ENCODE measurements at places on chromosomes 6 and 20.
A peak's percentile ranks its signal among the peaks of the same experiment; 100 is the strongest.

- no peak for DNase-seq
Observed at GRCh38 chr6:42101186-42101657, 41.2 kb downstream of the C6orf132 start.

GRCh38 chr6:107743311-107743710 is 80.8 kb downstream of the SCML4 start:
- DNase-seq = no peak

DNA sequence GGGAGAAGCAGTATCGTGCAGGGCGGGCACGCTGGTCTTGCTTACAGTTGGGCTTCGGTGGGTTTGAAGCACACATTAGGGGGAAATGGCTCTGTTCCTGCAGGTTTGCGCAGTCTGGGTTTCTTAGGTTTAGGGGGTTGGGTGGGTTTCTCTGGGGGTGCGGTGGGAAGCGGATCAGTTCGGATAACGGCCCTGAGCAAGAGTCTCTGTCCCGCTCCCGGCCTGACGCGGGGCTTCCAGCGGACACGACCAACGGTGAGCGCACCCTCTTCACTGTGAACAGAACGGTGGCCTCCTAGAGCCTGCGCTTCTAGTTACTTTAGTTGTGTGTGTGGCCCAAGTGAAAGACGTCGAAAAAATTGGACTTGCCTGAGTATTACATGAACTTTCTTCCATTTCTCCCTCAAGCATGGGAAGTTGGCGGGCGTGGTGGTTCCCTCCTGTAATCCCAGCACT is 635 bp upstream of the ELOVL2 start:
- no peak for DNase-seq

DNA sequence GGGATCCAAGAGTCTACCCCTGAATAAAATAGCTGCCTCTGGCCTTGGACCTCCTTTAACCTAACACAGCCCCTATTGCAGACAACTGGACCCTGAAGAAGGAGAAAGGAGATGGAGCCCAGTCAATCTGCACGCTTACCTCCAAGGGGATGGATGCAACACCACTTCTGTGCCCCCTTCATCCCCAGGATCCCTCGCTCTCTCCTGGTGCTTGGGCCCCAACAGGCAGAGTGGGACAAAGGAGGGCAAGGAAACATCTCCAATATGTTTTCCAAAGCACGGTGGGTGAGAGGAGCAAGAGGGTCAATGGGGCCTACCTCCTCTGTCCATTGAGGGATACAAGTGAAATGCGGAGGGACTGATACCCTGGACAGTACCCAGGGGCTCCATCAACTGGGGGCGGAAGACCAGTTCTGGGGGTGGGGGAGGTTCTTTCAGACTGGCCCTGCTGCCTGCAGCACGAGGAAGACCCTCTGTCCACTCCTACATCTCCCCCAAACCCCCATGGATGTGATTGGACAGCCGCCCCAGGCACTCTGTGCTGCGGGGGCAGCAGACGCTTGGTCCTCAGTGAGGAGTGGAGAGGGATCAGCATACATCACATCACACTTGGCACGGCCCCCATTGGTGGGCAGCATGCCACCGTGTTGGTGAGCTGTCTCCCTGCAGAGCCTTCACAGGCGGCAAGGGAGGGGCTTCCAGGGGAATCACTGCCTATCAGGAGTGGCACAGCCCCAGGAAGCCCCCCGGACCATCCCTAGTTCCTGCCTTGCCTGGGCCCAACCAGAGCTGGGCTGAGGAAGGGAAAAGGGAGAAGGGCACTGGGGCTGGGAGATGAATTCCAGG is 70.6 kb downstream of the MRPL14 start:
- DNase-seq = no peak

DNA sequence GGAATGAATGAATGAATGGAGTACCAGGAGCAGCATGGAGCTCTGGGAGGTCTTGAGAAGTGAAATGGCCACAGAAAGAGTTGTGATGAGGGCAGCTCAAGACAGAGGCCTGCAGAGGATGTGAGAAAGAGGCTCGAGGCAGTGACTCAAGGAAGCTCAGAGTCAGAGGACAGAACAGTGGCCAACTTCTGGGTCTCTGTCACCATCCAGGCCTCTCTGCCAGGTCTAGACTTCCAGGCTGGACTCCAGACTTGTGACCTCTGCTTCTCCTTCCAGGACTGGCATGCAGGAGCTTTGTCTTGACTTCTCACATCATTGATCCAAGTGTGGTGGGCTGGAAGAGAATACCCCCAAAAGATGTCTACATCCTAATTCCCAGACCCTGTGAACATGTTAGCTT is 119.8 kb downstream of the TOX2 start:
- DNase-seq = no peak

DNA sequence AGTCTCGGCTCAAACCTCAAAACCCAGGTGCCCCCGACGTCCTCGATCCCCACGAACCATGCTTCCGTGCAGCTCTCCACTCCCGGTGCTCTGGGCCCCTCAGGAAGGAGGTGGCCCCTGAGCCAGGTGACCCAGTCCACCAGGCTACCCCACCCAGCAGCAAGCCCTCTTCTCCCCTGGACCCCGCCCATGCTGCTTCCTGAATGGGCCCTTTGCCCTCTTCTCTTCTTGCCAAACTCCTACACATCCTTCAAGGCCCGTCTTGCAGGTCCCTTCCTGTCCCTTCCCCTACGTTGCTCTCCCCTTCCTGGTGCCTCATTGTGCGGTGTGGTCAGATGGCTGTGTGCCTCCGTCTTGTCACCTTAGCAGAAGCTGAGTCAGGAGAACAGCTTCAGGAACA is 3.4 kb upstream of the GATA5 start:
- DNase-seq = no peak

GRCh38 chr6:134910593-134910935 is 39.3 kb downstream of the ALDH8A1 start:
- DNase-seq = no peak

DNA sequence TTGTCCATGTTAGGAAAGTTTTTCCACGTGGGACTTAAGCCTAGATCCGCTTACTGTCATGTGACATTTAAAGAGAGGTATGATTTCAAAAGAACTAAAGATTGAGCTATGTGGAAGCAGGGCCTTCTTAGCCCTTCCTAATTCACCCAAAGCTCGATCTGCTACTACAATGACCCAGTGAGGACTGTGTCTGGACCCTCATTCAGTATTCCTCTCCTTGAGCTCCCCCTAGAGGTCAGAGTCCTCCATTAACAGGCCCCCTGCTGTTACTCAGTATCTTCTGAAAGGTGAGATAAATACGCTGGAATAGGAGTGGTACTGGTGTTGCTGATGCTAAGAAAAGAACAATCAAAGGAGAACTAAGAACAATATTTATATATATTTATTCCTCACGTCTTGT is 414.0 kb downstream of the GJA1 start:
- no peak for DNase-seq

DNA sequence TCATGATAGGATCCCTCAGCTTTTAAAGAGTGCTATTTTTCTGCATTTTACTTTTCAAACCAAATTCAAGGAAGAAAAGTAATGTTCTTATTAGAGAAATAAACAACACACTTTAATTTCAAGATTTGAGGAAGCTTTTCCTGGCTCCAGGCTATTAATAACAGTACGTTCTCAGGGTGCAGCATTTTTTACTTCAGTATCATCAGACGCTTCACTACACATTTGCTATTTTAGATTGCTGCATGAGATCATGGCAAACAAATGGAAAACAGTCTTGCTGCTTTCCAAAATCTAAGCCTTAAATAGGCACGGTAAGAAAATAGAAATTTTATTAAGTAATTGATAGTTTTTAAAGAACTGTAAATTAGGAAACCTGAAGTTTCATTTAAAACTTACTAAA is 253.6 kb upstream of the EXOC2 start:
- no peak for DNase-seq

DNA sequence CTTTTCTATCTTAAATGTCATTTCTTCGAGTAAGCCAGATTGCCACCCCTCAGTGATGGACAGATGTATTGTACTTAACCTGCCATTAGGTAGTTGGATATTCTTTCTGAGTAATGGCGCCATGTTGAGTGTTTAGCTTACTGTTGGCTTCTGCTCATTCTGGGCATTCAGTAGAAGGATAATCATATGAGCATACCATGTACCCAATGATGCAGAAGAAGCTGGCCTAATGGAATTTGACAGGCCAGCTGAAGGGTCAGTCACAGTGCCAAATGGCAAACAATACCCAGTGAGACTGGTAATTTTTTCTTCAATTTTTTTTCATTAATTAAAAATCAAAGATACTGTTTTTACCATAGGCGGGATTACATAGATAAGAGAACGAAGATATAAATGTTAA is 1010.8 kb upstream of the EYS start:
- DNase-seq = no peak

- DNase-seq = no peak
Observed at GRCh38 chr6:153210083-153210482, 79.0 kb upstream of the RGS17 start.

GRCh38 chr20:51959066-51959542 is 156.8 kb upstream of the SALL4 start:
- DNase-seq = no peak

DNA sequence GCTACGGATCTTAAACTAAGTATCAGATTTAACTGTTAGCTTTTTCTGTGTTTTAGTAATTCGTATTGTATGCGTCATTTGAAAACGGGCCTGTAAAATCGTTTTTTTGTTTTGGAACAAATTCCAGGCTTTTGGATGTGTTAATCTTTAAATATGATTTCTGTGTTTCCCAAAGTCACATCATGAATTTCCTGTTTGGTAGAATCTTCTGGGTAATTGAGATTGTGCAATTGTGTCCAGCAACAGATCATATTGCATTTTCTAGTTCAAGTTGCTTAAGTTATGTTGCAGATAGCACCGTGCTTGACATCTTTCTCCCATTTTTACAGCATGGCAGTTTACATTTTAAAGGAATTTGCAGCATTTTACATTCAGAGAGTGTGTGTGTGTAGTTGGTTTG is 1.9 kb downstream of the MAPK14 start:
- peak; percentile 48 for DNase-seq

DNA sequence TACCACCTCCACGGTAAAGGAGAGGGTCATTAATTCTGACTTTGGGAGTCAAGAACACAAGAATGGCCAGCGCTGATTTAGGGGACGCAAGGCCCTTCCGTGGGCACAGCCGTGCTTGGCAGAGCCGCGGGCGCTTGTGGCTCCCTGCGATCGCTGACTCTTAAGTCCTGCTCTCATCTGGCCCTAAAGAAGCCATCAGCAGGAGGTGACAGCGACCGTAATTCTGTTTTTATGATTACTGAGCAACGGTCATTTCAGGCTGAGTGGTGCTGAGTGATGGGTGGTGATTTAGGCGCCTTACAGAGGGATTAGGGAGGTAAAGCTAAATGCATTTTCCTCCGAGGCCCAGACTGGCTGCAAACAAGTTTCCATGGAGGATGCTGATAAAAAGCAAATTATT is 364.6 kb upstream of the SULF2 start:
- DNase-seq = no peak

DNA sequence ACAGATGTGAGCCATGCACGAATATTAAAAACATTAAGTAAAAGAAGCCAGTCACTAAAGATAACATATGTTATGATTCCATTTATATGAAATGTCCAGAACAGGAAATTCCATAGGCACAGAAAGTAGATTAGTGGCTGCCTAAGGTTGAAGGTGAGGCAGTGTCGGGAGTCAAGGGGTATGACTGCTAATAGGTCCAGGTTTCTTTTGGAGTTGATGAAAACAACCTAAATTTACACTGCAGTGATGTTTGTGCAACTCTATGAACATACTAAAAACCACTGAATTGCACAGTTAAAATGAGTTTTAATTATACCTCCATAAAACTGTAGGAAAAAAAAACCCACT is 14.4 kb downstream of the SRPK1 start:
- DNase-seq = no peak

DNA sequence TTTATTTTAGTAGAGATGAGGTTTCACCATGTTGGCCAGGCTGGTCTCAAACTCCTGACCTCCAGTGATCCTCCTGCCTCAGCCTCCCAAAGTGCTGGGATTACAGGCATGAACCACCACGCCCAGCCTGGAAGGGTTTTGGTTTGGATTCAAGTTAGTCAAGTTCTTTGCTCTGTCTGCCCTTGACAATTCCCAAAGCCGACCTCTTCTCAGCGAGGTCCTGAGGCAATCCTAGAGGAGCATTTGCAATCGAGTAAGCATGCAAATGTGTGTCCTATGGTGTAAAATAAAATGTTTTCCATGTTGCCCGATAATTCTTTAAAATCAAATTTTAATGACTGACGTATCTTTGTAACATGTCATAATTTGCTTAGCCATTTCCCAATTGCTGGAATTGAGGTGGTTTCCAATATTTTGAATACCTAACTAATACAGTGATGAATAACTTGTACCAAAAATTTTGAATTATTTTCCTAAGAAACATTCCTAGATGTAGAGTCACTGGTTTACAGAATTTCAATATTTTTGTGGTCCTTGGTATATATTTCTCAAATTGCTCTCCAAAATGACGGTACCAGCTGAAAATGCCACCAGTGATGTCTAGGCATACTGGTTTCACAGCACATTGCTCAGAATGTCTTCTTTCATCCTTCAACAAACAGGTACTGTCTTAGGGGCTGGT is 38.7 kb downstream of the GTF2H5 start:
- no peak for DNase-seq

DNA sequence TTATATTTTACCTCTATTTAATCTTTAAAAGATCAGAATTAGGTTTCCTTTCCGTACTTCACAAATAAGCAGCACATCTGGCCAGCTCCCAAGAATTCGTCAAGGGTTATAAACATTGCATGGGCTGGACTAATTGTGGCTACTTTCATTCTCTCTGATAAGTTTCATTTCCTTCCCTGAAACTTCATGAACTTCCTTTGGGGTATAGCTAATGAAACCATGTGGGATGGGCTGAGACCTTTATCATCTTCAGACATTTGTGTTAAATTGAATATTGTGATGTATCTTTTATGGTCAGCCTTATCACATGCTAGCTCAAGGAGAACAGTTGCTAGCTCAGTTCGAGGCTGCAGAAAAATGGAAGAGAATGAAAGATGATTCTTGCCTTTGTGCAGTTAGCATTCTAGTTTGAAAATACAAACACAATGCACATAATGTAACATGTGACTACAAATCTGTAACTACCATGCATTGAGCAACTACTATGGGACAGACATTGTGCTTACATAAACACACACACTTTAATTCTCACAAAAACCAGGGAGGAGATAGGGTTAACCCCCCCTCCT is 1.7 kb upstream of the GMPR start:
- DNase-seq = no peak

GRCh38 chr6:95847061-95847460 is 168.7 kb upstream of the FUT9 start:
- DNase-seq = no peak

DNA sequence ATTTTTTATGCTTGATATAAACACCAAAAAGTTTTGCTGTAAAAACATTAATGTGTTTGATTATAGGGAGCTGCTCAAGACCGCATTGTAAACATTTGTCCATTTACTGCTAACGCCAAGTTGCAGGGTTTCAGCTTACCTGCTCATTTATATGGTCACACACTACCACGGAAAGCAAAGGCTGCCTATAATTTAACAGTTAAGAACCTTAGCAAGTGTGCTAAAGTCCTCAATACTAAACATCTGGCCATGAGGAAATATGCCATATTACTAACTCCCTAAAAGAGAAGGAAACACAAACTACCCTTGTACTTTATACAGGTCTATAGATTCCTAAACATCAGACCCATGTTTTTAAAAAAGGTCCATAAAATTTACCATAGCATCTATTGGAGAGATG is 129.5 kb downstream of the ASCC3 start:
- DNase-seq = no peak

GRCh38 chr6:20217891-20218290 is 5.6 kb upstream of the MBOAT1 start:
- DNase-seq = no peak
